ENCODE measurements at places on chromosomes 16 and 17.
A peak's percentile ranks its signal among the peaks of the same experiment; 100 is the strongest.

GRCh38 chr16:14658063-14658462 is 25.3 kb downstream of the BFAR start:
- DNase-seq = peak; percentile 41

GRCh38 chr16:12801511-12802042 is 2.1 kb downstream of the CPPED1 start:
- peak; percentile 16 for DNase-seq

- no peak for DNase-seq
Observed at GRCh38 chr16:28166394-28167208, 45.2 kb downstream of the XPO6 start.

DNA sequence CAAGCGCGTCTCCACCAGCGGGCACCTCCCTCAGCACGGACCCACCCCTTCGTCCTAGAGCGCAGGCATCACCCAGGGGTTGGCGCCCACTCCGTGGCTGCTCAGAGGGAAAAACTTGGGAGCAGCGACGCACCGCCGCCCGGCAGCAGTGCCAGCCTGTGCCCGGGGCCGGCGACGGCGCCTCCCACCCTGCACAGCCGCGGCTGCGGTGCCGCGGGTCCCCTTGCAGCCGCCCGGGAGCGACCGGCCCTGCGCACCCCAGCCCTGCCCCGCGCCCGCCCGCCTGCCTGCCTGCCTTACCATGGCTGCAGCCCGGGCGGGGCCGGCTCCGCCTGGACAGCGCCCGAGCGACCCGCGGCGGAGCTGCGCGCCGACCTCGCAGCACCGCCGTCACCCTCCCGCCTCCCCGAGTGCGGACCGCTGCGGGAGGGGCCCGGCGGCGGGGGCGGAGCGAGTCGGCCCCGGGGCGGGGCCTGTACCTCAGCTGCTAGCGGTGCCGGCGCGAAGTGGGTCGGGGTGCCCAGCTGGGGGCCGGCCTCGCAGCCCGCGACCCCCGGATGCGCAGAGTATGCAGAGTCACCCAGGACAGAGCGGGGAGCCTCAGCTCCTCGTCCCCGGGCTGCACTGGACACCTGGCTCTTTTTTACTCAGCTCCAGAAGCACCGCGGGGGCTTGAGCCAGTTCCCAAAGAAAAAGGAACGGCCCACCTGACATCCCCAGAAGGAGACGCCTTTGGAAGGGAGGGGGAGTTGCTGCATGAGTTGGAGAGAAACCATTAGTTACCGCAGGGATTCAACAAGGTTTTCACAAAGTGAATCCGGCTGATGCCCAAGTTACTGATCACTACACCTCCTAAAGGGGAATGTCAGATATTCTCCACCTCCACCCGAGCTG is 17.5 kb upstream of the MTMR4 start:
- DNase-seq = peak; percentile 85

DNA sequence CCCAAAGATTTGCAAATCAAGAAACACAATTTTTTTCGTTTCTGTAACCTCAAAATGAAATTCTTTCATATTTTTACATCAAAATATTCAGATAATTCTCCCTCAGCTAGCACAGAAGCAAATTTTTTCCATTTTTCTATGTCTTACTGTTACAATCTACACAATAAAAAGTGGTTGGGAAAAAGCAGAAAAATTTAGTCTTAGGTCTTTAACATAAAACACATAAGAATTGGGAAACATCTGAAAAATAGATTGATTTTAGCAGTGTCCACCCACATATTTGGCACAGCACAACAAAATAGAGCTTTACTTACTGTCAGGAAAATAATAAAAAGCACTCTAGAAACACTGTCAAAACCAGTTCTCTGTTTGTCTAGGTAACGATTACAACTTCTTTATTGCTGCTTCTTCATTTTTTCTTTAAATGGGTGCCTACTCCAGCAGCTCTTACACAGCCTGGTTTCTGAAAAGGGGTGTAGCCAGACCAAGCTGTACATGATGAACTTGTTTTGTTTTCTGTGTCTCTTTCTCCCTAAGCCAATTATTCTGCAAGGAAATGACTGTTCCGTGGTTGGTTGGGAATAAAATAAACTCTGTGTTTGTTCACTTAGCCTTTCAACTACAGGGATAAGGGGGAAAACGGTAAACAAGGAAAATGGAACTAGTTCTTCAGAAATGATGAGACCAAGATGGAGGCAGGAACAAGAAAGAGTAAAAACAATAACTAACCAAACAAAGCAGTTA is at the start of gene ABCA6:
ABCA6 (minus strand) TSS at position 465 of the 744 bp plus-strand sequence. CDS start 1,192 bp downstream, outside the sequence.
- DNase-seq = no peak

DNA sequence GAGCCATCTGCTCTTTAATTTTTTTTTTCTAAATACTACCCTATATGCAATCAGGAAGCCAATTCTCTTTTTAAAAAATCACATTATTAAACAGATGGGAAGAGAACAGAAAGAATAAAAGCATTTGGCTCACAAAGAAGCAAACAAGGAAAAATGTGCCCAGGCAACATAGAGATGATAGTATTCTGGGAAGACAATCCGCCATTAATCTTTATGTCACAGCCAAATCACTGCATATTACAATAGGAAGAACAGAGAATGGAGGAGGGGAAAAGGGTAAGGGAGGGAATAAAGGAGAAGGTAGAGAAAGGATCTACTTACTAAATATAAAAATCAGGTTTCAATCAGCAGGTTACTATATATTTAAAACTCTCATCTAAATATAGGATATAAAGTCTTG is 34.3 kb downstream of the STAT5B start:
- no peak for DNase-seq

DNA sequence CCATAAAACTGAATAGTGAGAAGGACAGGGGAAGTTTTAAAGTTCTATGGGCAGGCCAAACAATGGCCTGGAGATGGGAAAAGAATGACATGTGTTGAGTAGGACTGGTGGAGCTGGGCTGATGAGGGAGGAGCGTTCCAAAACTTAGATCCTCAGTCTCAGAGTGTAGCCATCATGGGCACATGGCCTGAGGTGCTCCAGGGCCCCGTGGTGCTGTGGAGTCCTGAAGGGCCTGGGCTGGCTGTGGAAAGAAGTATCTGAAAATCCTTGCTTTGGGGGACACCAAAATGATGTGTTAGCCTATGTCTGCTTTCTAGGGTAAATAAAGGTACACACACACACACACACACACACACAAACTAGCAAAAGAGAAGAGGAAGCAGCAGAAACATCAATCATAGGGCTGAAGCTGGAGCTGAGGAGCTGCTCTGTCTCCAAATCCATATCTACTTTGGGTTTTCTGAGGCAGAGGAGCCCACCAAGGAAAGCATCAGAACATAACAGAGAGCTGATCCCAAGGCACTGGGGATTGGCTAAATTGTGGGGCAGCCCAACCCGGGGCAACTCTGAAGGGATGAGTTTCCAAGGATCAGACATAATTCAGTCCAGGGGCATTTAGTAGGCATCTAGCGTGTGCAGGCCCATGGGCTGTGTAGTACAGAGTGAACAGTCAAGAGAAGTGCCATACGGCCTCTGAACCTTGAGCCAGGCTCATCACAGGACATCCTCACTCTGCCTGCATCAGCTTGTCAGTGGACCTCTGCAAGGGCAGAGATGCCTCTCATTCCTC is 85.2 kb downstream of the C16orf78 start:
- no peak for DNase-seq

DNA sequence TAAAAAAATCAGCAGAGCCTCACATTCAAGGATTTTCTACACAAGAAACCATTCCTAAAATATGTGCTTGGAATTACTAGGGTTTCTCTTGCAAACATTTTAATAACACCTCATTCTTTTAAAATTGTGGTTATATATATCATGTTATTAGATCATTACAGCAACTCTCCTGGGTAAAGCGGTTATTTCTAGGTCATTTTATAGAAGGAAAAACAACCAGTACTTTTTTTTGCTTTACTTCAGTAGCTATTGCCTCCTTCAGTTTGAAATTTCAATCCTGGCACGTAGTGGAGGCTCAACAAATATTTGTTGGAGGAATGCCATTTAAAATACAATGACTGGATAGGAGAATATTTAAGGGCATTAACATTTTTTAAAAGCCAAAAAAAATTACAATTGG is 220.6 kb downstream of the CDRT15L2 start:
- DNase-seq = no peak

GRCh38 chr16:24800586-24800985 is 45.2 kb upstream of the SLC5A11 start:
- DNase-seq = no peak

DNA sequence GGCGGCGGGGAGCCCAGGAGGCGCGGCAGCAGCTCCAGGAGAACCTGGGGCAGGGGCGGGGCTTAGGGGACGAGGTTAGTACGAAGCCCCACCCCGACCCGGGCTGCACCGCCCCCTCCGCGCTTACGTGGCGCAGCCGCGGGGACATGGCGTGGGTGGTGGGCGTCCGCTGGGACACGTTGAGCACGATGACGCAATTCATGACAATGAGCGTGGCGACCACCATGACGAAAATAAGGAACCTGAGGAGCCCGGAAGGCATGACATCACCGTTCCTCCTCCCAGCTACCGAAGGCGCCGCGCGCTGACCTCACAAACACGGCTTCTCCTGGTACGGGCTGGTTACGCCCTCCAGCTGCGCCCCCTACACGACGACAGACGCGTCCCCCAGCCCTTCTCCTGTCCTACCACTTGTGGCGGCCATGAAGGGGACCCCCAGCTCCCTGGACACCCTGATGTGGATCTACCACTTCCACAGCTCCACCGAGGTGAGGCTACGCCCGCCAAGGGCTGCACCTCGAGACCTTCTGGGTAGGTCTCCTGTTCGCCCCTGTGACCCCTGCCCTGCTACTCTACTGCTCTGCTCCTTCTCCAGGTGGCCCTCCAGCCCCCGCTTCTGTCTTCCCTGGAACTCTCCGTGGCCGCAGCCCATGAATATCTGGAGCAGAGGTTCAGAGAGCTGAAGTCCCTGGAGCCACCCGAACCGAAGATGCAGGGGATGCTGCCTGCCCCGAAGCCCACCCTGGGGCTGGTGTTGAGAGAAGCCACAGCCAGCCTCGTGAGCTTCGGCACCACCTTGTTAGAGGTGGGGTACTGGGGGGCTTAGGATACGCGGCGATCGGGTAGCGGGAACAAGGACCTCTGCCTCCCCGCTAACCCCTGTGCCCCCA is at the start of gene C17orf107:
C17orf107 (plus strand) TSS at position 196 of the 890 bp plus-strand sequence; CDS start at position 423, 227 bp downstream.
- peak; percentile 84 for DNase-seq

DNA sequence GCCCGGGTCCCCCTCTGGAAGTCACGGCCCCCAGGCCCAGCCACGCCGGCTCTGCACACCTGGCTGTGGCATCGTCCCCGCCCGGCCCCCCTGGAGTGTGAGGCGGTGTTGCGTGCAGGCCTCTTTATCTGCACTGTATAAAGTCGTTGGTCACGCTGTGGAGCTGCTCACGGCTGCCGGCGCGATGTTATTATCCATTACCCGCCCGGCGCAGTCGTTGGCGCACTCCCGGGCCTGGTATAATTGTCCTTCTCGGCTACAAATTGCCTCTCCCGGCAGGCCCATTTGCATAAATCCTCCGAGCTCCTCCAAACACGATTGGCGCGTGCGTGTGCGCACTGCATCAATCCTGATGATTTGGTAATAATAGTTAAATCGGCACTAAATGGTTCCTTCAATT is 57.8 kb downstream of the BAHCC1 start:
- no peak for DNase-seq

- no peak for DNase-seq
Observed at GRCh38 chr17:68732301-68732749, 131.2 kb upstream of the FAM20A start.

DNA sequence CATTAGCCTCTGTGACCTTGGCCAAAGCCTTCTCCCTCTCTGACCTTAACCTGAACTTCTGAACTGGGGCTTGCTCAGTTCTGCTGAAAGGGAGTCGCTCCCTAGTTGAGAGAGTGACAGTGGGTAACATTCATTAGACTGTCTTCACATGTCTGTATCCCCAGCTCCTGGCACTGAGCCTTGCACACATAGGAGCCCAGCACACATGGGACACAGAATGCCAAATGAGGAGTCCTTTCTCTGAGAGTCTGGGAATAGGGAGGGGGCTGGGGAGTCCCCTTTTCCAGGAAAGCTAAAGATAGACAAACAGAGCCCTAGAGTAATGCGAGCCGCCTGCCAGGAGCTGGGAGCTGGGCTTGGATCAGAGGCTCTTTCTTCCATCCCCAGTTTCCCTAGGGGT is 2.5 kb downstream of the TAC4 start:
- DNase-seq = no peak

DNA sequence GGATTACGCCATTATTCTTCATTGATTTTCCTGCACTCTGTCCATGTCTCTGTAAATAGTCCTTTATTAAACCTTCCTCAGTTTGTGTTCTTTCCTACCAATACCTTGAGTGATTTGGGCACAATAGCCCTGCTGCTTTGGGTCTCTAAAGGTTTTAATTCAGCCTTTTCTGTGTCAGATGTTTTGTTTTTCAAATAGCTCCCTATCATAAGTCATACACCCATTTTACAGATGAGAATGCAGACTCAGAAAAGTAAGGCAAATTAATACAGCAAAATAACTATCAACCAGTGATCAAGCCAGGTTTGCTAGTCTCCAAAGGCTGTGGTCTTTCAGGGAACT is 25.0 kb upstream of the KPNB1 start:
- DNase-seq = no peak

GRCh38 chr17:2062571-2063183 is 7.8 kb downstream of the HIC1 start:
- no peak for DNase-seq

DNA sequence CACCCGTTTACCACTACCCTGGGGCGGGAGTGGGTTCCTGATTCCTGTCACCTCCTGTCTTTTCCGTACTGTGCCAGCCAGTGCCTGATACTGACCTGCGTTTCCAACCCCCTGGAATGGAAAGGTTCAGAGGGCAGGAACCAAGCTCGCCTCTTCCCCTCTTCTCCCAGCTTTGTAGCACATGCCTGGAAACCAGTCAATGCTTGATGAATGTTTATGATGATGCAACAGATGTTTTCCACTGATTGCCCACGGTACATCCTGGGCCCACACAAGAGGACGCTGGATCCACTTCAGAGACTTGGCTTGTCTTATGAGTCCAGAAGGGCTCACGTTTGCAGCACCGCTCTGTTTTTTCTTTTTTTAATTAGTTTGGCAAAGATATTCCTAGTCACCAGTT is 262.0 kb downstream of the CPPED1 start:
- no peak for DNase-seq

GRCh38 chr16:83397601-83398291 is 410.0 kb upstream of the HSBP1 start:
- no peak for DNase-seq

GRCh38 chr17:66507103-66507923 is 204.9 kb downstream of the PRKCA start:
- no peak for DNase-seq

GRCh38 chr16:84810518-84811273 is 9.1 kb upstream of the CRISPLD2 start:
- DNase-seq = no peak

GRCh38 chr16:82658796-82659195 is 32.0 kb downstream of the CDH13 start:
- DNase-seq = no peak

DNA sequence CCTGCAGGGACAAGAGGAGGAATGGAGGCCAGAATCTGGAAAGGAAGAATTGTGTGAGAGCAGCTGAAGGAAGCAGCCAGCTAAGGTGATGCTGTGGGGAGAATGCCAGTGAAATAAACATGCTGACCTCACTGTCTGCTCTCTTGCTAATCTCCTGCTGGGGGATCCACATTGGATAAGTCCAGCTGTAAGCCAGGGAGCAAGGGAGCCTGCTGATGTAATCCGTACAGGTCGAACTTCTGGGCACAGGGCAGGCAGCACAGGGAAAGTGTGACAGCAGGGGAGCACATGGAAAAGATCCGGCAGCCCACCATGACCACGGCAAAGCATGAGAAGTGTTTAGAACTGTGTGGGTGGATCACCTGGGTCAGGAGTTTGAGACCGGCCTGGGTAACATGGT is 7.5 kb upstream of the XPO6 start:
- DNase-seq = no peak

GRCh38 chr17:67696853-67697498 is 20.8 kb upstream of the NOL11 start:
- DNase-seq = no peak
